ENCODE measurements at places on chromosomes 11 and 22. TPM values are rescaled to one million over a fixed set of nuclear protein-coding genes. Genes with fewer than 3 reads are reported as not detected.

The COX8A gene
- 1,037 TPM for total RNA-seq

GRCh38 chr11:555780-556661 lies 4.5 kb downstream of the LMNTD2 start:
- no peak overlapping the region for H3K27ac ChIP-seq
- H3K4me3 ChIP-seq, result peak overlapping the region; percentile 31
- no peak for DNase-seq
- no peaks in the 10 kb centered on the region for H3K36me3 ChIP-seq

The ADM gene
- total RNA-seq, result 323 TPM

DNA sequence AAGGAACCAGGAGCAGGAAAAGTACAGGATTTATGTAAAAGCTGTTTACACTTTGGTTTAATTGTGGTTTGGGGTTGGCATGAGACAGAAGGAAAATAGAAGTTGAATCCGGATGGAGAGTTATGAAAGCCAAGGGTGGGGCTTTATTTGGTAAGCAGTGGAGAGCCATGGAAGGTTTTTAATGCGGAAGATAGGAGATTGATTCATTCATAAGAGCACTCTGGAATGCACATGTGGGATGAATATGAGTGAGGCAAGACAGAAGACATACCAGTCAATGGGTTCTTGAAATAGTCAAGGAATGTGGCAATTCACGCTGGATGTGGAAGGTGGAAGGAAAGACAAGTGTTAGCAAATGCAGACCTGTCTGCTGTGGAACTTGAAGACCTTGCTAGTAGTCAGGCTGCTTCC lies 9.3 kb upstream of the GLB1L3 start:
- H3K27ac ChIP-seq, result no peak overlapping the region
- no peak overlapping the region for H3K4me3 ChIP-seq
- H3K27me3 ChIP-seq, result no peaks in the 10 kb centered on the region
- no peaks in the 10 kb centered on the region for H3K4me1 ChIP-seq
- no peak for DNase-seq

The MS4A2 gene
- 3.3 TPM for total RNA-seq

DNA sequence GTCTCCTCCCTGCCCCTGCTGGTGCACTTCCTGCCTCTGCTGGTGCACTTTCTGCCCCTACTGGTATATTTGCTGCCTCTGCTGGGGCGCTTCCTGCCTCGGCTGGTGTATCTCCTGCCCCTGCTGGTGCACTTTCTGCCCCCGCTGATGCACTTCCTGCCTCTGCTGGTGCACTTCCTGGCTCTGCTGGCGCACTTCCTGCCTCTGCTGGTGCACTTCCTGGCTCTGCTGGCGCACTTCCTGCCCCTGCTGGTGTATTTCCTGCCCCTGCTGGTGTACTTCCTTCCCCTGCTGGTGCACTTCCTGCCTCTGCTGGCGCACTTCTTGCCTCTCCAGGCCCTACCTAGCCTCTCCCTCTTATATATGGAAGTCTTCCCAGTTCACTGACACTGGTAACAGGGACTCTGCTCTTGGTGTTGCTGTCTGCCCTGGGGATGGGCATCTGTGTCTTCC lies 10.1 kb downstream of the MTFP1 start:
- no peak overlapping the region for H3K4me3 ChIP-seq
- no peaks in the 10 kb centered on the region for H3K4me1 ChIP-seq
- H3K27ac ChIP-seq, result peak overlapping the region; percentile 32
- peak; percentile 93 for DNase-seq

GRCh38 chr22:47198801-47199251 lies 436.4 kb downstream of the TBC1D22A start:
- peak; percentile 14 for DNase-seq
- no peaks in the 10 kb centered on the region for H3K4me1 ChIP-seq
- H3K36me3 ChIP-seq, result no peaks in the 10 kb centered on the region

The C11orf87 gene
- total RNA-seq, result not detected

DNA sequence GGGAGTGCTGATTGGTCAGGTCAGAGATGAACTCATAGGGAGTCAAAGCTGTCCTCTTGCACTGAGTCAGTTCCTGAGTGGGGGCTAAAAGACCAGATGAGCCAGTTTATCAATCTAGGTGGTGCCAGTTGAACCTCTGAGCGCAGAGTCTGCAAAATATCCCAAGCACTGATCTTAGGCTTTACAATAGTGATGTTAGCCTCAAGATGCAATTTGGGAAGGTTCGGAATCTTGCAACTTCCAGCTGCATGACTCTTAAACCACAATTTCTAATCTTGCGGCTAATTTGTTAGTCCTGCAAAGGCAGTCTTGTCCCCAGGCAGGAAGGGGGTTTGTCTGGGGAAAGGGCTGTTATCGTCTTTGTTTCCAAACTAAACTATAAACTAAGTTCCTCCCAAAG lies 92.3 kb upstream of the PARVA start:
- no peaks in the 10 kb centered on the region for H3K36me3 ChIP-seq
- no peak overlapping the region for H3K4me3 ChIP-seq
- peaks cover 13% of the 10 kb centered on the region for H3K4me1 ChIP-seq
- H3K27ac ChIP-seq, result no peak overlapping the region
- no peaks in the 10 kb centered on the region for H3K27me3 ChIP-seq

The ST3GAL4 gene
- 7.5 TPM for total RNA-seq

Measured in Peyer's patch (tissue), 4 donors.